Activated CD4-positive, CD25-positive, alpha-beta regulatory T cell treated with anti-CD3 and anti-CD28 coated beads, Interleukin-2, amount 50 U/mL, for 72 hours (primary cell): ENCODE measurements at places on chromosomes 13 and 19.
A peak's percentile ranks its signal among the peaks of the same experiment; 100 is the strongest.

DNA sequence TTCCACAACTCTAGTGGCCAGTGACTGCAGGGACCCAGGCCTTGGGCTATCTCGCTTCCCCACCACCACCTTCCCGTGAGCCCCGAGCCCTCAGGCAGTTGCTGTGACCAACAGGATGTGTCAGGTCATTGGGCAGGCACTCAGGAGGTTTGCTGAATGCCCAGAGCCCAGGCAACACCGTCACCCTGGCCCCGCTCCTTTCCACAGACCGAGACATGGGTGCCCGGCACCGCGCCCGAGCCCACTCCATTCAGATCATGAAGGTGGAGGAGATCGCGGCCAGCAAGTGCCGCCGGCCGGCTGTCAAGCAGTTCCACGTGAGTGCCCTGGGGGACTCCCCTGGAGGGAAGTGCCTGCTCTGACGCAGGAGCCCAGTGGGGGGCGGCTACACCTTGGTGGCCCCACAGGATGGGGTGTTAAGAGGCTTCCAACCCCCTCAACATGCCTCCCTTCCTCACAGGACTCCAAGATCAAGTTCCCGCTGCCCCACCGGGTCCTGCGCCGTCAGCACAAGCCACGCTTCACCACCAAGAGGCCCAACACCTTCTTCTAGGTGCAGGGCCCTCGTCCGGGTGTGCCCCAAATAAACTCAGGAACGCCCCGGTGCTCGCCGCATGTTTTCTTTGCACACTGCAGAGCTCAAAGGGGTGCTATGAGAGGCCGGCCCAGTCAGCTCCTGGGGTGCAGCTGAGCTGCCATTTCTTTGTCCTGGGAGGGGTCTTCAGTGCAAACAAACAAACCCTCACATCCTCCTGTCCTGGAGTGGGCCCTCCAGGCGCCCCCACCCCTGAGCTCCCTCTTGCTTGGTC lies 3.2 kb downstream of the RPL18A start:
- DNase-seq, result no peak

- DNase-seq, result no peak
Observed at GRCh38 chr13:60620611-60621395, 223.8 kb downstream of the TDRD3 start.

- DNase-seq, result peak; percentile 41
Observed at GRCh38 chr13:22061371-22061805, 390.5 kb downstream of the FGF9 start.

DNA sequence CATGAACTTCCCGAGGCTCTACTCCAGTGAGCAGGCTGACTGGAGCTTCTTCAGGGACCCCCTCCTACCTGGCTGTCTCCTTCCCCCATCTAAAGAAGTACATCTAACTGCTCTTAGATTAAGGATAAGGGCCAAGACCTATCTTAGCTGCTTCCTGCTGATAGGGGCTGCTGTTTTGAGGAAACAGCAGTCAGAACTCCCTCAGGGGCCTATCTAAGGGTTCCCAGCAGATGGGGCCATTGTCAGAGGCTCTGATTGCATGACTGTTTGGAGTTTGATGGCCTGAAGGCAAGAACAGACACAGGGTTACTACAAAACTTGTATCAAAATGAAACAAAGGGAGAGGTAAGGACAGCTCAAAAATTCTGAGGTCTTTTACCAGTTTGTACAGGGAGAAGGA lies 2636.9 kb upstream of the PCDH20 start:
- DNase-seq, result no peak

GRCh38 chr13:24887759-24888158 lies 123.8 kb downstream of the RNF17 start:
- DNase-seq, result no peak

GRCh38 chr13:111262715-111263114 lies 57.7 kb upstream of the TEX29 start:
- no peak for DNase-seq

DNA sequence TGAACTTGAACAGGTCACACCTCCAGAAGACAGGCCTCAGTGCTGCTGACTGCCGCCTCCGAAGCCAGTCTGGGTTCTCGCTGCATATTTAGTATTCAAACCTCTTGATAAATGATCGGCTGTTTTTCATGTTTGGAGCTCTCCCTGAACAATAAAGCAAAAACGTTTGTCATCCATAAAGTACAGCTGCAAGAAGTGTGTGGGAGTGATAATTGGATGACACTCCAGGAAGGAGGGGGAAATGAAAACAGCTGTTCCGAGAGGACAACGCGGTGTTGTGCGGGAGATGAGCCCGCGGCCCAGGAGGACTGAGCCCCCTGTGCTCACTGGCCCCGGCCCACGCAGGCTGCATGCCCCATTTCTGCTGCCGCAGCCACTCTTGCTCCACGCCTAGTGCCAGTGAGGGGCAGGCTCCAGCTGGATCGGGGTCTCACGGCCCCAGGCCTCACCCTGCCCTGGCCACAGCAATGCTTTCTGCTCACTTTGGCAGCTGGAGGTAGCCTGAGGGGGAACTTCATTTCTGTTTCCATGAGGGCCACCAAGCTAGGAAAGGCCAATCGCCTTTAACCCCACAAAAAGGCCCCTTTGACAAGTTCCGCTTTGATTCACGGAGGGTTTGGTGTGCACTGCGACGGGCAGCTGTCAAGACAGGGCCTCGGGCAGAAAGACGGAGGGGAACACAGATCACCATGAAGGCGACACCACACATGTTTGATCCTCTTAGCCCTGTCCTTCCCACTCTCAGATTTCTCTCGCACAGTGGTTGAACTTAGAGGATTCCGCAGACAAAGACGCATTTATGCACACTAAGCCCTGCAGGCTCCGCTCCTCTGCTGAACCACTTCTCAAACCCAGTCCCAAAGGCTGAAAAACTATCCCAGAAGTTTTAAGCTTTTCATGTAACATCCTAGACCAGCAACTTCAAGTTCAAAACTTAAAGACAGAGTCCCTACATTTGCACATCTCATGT lies 537.6 kb downstream of the EFNB2 start:
- DNase-seq, result no peak

- no peak for DNase-seq
Observed at GRCh38 chr19:3458229-3459088, 21.9 kb downstream of the SMIM24 start.

- no peak for DNase-seq
Observed at GRCh38 chr13:46170687-46171086, 11.3 kb downstream of the LCP1 start.

DNA sequence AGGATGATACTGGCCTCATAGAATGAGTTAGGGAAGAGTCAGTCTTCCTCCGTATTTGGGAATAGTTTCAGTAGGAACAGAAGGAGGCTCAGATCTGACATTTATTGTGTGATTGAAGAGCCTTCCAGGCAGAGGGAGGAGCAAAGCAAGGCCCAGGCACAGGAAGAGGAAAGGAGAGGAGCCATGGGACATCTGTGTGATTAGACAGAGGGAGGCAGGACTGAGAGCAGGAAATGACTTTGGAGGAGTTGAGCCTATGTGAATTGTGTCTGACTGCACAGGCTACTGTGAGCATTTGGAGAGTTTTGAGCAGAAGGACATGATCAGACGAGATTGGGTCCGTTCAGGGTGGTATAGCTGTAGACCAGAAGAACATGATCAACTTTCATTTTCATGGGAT lies 8.5 kb downstream of the SIGLEC7 start:
- DNase-seq, result no peak

DNA sequence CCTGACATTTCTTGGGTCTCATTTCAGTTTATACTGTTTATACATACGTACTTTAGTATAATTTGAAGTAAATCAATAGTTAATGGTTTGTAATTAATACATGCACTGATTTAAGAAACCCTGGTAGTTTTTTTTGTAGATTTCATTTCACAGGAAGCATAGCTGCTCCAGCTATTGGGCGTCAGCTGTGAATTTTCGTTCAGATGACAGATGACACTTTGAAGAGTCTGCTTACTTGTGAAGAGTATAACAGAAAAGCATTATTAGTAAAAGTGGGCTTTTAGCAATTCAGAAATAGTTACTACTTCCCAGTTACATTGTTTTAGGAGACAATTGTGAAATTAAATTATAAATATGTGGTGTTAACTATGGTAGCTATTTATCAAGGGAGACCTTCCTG lies 44.4 kb downstream of the METTL21C start:
- no peak for DNase-seq

- DNase-seq, result no peak
Observed at GRCh38 chr13:27622102-27622820, 569 bp downstream of the POLR1D start.

- no peak for DNase-seq
Observed at GRCh38 chr13:26599403-26599802, 41.9 kb downstream of the WASF3 start.

DNA sequence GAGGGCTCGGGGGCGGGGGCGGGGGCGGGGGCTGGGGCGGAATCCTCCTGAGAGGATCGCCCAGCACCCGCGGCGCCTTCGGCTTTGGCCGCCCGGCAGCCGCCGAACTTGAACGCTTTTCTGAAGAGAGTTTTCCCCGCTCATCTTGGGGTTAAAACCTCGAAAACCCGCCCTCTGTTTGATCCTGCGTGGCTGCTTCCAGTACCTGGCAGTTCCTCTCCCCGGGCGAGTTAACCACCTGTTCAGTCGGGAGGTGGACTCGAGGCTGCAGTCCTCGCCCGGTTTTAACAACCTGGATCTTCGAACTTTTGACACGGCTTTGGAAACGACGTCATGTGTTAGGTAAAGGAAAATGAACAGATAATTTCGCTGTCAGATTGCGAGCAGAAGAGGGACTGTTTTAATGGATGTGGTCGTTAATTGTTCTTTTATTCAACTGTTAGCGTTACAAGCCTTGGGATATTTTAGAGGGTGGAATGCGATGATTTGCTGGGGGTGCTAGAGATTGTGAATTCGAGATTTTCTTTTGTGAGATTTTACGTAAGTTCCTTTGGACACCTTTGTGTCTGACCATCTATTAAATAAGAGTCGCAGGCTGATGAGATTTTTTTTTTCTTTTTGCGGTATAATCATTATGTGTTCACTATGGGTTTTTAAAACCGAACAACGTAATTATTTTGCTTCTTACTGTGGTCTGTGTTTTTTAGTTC lies 1.0 kb downstream of the FNDC3A start:
- DNase-seq, result no peak

- DNase-seq, result no peak
Observed at GRCh38 chr13:26539738-26540292, 17.7 kb upstream of the WASF3 start.

GRCh38 chr19:1944088-1944915 lies 3.3 kb downstream of the CSNK1G2 start:
- no peak for DNase-seq

- DNase-seq, result peak; percentile 36
Observed at GRCh38 chr19:5828661-5829566, 10.6 kb downstream of the FUT6 start.

- no peak for DNase-seq
Observed at GRCh38 chr13:100176801-100177400, 88.0 kb downstream of the PCCA start.

- DNase-seq, result no peak
Observed at GRCh38 chr13:90103099-90103784, 1244.2 kb upstream of the MIR17HG start.

GRCh38 chr13:30580852-30581502 lies 36.7 kb upstream of the USPL1 start:
- DNase-seq, result no peak

GRCh38 chr19:27858981-27859581 lies 1353.9 kb downstream of the UQCRFS1 start:
- DNase-seq, result no peak
